Hepatocyte (in vitro differentiated cells): ENCODE measurements at places on chromosomes 5 and 9.

GRCh38 chr5:112546946-112547592, 128.0 kb upstream of the EPB41L4A start:
- DNase-seq, result no peak

- no peak for DNase-seq
Measured at GRCh38 chr5:137407090-137407489, 92.0 kb downstream of the SPOCK1 start.

DNA sequence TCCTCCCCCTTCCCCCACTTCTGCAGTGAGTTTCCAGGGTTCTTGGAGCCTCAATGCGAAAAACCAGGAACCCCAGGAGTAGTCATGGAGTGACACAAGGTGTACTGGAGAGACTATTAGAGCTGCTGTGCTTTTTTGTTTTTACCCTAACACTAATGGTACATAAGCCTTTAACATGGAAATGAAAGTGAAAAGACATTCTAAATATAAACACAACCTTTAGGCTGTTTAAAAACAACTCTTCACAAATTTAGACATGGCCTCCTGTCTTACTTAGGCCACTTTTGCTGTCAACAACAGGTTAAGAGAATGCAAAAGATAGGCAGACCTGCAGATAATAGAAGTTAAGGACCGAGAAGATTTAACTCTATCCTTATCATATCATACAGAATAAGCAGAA, 232.2 kb downstream of the DENND1A start:
- no peak for DNase-seq

GRCh38 chr5:138972230-138972629, 97.1 kb upstream of the LRRTM2 start:
- DNase-seq, result no peak
